ENCODE measurements at places on chromosomes 5 and 9.

DNA sequence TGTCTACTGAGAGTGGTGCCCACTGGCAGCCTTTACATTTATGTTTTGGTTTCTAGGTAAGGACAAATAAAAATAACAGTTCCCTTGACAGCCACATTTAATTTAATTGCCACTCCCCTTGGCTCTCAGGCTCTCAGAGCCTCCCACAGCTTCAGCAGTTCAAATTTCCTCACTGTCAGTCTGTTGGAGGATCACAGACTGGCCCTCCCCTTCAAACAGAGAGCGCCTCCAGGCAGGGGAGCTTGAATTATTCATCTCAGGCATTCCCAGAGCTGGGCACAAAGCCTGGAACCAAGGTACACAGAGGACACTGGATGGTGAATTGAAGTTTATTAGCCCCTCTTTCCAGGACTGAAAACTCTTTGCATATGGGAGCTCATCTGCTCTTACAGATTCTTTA is 407.7 kb downstream of the SPOCK1 start:
- no peak for DNase-seq

- DNase-seq, result no peak
Measured at GRCh38 chr5:72076621-72077300, 30.5 kb upstream of the MAP1B start.

GRCh38 chr5:167557359-167557758 is 734.1 kb upstream of the WWC1 start:
- no peak for DNase-seq

- DNase-seq, result no peak
Measured at GRCh38 chr5:122902263-122902662, 56.9 kb downstream of the SNX24 start.

DNA sequence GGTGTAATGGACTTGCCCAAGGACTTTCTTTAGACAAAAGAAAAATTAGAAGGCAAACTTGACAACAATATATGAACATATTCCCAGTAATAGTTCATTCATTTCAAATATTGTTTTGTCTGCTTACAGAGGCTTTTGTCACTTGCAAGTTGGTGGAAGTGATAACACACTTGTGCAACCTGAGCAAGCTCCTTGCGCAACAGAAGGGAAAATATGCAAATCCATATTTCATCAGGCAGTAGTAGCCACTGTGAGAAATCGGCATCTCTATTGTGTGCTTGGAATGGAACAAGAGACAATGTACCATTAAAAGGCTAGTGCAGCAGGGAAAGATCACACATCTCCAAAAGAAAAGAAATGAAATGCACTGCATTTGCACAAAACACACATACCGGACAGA is 125.3 kb upstream of the RASEF start:
- no peak for DNase-seq

- DNase-seq, result no peak
Measured at GRCh38 chr5:117590944-117591343, 1016.3 kb upstream of the SEMA6A start.

GRCh38 chr5:169050146-169050571 is 250.8 kb downstream of the SLIT3 start:
- no peak for DNase-seq

All from NCI-H1436 treated with DMSO at 0.1 percent for 48 hours (cell line).